ENCODE measurements at places on chromosomes 4 and X. TPM values are rescaled to one million over a fixed set of nuclear protein-coding genes. Genes with fewer than 3 reads are reported as not detected.

- no peak for ATAC-seq
Measured at GRCh38 chr4:86771141-86771540, 78.0 kb downstream of the SLC10A6 start.

DNA sequence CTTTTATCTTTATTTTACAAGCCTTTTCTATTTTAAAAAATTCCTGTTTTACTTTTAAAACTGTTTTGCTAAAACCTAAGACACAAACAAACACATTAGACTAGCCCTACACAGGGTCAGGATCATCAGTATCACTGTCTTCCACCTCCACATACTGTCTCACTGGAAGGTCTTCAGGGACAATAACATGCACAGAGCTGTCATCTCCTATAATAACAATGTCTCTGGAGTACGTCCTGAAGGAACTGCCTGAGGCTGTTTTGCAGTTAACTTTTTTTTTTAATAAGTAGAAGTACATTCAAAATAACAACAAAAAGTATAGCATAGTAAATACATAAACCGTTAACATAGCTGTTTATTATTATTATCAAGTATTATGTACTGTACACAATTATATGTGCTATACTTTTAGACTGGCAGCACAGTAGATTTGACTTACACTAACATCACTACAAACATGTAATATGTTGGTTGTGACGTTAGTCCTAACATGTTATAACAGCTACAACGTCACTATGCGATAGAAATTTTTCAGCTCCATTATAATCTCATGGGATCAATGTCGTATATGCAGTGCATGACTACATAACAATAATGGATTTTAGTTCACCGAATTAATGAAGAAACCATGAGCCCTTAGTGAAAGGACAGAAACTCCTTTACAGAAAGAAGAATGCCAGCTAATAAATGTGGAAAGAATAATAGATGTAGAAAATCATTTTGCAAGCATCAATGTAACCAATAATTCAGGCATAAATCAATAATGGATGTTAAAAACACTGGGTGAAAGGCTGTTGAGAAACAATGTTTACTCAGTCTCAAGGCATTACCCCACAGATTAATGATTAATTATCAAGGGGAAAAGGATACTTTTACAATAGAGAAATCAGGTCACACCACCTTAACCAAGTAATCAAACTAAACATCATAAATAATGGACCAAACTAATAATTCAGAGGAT is 49.2 kb downstream of the FBXW7 start:
- no peak for ATAC-seq

DNA sequence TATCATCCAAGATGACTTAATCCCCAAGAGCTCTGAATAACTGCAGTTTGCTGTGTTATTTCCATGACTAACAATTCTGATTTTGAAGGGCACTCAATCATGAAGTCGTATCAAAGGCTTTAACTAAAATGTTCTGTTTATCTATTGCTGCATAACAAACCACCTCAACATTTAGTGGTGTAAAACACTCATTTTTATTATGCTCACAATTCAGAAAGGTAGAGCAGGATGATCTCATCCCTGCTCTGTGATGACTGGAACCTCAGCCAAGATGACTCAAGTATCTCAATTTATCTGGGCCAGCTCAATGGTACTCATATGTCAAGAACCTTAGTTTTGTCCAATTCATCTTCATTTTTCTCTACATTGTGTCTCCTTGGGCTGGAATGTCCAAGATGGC is 451.1 kb downstream of the PPARGC1A start:
- no peak for ATAC-seq

DNA sequence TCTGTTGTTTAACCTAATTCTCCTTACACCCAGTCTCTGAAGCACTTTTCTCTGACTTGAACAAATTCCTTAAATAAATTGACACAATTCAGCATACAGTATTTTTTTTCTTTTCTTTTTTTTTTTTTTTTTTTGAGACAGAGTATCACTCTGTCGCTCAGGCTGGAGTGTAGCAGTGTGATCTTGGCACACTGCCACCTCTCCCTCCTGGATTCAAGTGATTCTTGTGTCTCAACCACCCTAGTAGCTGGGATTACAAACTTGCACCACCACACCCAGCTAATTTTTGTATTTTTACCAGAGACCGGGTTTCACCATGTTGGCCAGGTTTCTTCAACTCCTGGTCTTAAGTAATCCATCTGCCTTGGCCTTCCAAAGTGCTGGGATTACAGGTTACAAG is 1498.1 kb upstream of the PCDH10 start:
- no peak for ATAC-seq

DNA sequence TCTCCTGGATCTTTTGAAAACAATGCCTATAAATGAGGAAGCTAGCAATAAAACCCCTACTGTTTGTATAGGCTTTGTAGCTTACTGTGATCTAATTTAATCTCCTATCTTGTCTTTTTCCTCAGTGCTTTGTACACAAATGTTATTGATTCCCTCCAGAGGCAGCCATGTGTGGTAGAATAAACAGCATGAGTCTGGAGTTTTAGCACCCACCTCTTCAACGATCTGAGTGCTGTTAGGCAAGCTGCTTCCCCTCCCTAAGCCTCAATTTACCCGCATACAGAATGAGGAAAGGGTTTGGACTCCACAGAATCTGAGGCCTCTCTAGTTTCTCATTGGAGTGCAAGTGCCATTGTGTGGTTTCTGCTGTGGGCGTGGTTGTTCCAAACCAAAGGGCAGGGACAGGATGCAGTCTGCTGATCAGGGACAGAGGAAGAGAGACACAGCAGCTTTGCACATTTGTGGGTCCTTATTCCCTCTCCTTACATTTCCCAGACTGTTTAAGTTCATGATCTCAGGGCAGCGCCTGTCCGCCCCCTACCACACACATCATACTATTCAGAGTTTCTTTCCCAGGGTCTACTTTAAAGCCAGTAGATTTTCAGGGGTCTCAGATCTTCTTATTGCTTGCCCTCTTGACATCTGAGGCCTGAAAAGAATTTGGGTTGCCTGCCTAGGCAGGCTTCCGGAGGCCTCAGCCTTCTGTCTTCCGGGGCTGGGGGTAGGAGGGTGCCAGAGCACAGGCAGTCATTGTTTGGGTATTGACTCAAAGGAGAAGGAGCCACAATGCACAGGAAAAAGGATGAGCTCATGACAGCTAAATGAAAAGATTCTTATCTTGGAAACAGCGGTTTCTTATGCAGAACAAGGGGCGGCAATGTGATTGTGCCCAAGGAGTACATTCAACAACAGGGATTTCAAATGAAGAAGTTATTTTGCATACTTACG is 114.9 kb upstream of the TEX13D start:
- ATAC-seq: no peak

DNA sequence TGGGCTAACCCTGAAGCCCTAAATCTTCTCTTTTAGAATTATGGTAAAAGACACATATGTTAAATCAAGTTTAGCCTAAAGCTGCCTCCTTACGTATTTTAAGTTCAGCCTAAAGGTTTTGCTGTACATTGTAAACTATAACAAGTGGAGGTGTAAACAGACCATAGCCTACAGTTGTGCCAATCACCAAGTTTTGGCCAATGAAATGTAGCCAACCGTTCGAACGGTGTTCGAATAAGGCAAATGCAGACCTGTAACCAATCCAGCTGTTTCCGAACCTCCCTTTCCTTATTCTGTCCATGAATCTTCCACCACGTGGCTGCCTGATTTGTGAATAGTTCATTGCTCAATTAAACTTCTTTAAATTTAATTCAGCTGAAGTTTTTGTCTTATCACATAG is 52.1 kb upstream of the TBC1D9 start:
- ATAC-seq: no peak

GRCh38 chr4:110139111-110139510 is 59.3 kb downstream of the ELOVL6 start:
- ATAC-seq: no peak

- ATAC-seq: no peak
Measured at GRCh38 chr4:1241466-1241935, 7.4 kb downstream of the CTBP1 start.

DNA sequence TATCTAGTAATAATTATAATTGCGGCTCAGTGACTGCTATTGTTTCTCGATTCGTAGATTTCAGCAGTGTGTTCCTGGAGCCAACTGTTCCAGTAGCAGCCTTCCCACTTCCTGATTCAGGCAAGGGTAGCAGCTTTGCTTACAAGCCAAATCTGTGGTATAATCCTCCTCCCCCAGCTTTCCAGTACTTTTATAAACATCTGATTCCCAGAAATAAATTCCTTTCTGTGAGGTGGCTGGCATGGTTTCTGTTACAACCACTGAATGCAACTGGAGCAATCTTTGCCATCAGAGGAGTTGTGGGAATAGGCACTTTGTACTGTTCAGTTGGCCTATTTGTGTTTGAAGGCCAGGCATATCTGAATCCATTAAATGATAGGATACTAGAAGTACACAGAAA is 80.0 kb downstream of the GLRA3 start:
- no peak for ATAC-seq

DNA sequence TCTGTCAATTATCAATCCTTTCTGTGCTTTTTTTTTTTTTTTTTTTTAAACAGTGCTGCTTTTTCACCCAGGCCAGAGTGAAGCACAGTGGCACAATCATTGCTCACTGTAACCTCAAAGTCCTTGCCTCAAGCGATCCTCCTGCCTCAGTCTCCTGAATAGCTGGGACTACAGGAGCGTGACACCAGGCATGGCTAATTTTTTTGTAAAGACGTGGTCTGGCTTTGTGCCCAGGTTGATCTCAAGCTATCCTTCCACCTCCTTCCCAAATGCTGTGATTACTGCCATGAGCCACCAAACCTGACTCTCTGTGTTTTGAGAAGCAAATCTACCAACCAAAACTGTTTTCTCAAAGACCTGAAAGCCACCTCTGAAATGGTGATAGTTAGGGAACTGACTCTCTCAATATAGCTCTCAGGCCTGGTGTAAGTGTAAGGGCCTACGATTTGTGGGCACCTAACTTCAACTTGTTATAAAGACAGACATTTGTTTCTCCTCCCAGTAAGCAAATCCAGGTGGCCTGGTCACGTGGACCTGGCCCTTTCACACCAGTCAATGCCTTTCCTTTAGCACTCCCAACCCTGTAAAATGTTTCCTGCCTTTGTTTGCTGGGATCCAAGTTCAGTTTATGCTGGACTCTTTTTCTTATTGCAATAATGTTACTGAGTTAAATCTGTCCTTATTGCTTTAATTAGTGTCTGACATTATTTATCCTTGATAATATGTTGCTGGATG is 2015.9 kb downstream of the PCDH7 start:
- no peak for ATAC-seq

DNA sequence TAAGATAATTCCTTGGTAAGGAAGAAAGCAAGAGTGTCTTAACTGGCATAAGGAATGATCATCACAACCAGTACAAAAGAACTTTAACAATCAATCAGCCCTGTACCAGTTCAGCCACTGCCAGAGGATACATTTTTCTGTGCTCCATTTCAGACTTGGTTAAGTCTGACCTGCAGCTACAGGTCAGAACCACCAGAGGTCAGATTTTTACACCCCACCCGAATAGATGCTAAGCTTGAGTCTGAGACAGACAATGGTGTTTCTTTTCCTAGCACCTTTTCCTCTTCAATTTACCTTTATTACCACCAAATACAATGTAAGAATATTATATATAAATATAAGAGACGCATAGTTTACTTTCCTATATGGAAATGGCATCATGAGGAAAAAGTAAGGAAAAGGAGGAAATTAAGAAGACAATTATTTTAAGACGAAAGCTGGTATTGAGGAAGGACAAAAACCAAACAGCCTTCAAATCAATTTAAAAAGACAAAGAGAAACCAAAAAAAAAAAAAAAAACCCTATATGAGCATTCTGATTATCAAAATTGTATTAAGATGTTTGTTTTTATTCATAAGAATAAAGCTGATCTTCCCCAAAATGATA is 215.3 kb upstream of the TTC29 start:
- peak; percentile 52 for ATAC-seq

GRCh38 chr4:38957261-38957815 is 74.9 kb downstream of the TMEM156 start:
- ATAC-seq: no peak

GRCh38 chrX:9221781-9222180 is 187.9 kb upstream of the FAM9B start:
- ATAC-seq: no peak

GRCh38 chr4:121801715-121802075 is 572 bp downstream of the EXOSC9 start:
- no peak for ATAC-seq

- ATAC-seq: peak; percentile 42
Measured at GRCh38 chrX:107718156-107718621, 57.4 kb downstream of the TSC22D3 start.

DNA sequence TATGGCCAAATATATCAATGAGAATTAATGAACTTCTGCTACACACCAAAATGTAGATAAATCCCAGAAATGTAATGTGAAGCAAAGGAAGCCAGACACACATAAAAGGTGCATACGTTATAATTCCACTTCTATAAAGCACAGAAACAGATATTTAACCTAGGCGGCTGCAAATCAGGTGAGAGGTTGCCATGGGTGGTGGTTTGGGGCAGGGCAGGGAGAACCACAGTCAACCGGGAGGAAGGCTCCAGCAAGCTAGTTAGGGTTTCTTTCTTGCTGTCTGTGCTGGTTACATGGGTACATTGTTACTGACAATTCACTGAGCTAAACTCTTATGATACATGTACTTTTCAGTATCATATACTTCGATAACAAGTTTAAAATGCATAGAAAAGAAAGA is 9.7 kb upstream of the PPARGC1A start:
- no peak for ATAC-seq

- no peak for ATAC-seq
Measured at GRCh38 chrX:41137589-41137988, 52.3 kb downstream of the USP9X start.

DNA sequence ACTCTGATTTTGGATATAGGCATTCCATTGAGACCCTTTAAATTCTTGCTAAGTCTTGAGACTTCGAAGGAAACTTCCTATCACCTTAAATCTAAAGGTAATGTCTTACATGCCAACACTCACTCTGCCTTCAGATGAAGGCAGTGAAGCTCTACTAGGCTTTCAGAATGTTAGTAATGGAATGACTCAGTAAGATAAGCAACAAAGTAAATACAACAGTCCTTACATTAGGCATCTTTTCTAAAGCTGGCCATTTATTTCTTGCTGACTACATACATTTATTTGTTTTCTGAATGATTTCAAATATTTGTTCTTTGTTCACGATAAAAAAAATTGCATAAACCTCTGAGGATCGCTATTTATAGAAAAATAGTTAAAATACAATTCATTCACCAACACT is 43.5 kb downstream of the ASIC5 start:
- ATAC-seq: no peak

- ATAC-seq: no peak
Measured at GRCh38 chr4:145828802-145829485, 109.7 kb downstream of the ZNF827 start.

The SLC4A4 gene
- total RNA-seq: 0.96 TPM

The EPGN gene
- total RNA-seq: 170 TPM

The RAPGEF2 gene
- 8.4 TPM for total RNA-seq

The PTCHD1 gene
- under 0.01 TPM for total RNA-seq

The MAGEA2 gene
- total RNA-seq: not detected

The SERTM2 gene
- total RNA-seq: not detected

The SLC38A5 gene
- total RNA-seq: 13.6 TPM

The KDR gene
- total RNA-seq: 4.2 TPM

The SLC16A2 gene
- total RNA-seq: 2.6 TPM

All from esophagus mucosa (tissue), 1 donor.